ENCODE measurements at places on chromosomes 1 and 21. TPM values are rescaled to one million over a fixed set of nuclear protein-coding genes. Genes with fewer than 3 reads are reported as not detected.
A peak's percentile ranks its signal among the peaks of the same experiment; 100 is the strongest.

GRCh38 chr1:172967936-172968335 is 82.8 kb downstream of the TNFSF18 start:
- no peak for DNase-seq

- peak; percentile 22 for DNase-seq
These were observed 110.0 kb downstream of the APP start for GRCh38 chr21:26060335-26061115.

GRCh38 chr1:3069491-3070308 is 697 bp downstream of the PRDM16 start:
- no peak for DNase-seq

GRCh38 chr1:45669859-45670655 is 16.3 kb downstream of the GPBP1L1 start:
- no peak for DNase-seq

DNA sequence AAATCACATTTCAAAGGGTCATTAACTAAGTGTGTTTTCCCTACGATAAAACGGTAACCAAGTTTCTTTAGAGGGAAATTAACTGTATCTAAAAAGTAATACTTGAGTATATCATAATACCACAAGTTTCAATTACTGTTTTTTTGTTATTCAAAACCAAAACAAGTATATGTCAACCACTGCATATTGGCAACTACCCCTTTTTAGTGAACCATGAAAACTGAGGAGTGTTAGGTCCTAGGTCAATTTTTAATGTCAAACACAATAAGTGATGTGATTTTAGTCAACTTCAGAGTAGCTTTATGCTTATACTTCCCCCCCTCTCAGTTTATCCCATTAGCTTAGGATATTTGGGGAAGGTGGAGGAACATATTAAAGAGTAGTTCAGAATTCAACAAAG is 10.4 kb downstream of the NSL1 start:
- DNase-seq = no peak

DNA sequence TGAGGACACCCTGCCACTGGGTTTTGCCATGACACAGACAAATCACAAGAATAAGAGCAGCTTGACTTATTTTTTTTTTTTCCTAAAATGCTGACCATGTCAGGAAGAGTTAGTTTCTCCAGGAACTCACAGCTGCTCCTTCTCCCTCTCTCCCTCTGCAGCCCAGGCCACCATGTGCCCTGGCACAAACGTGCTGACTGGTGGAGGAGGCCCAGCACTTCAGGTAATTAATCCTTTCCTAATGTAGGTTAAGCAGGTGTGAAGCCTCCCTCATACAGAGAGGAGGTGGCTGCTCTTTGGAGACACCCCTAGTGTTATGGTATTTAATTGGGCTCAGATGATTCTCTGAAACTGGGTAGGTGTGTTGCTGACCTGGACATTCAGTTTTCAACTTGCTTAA is 129.8 kb upstream of the USH2A start:
- no peak for DNase-seq

- no peak for DNase-seq
These were observed 225.7 kb upstream of the AJAP1 start for GRCh38 chr1:4428711-4429110.

NTPCR gene
- 7.4 TPM for total RNA-seq

LCE1A gene
- not detected for total RNA-seq

DCDC2B gene
- total RNA-seq = not detected

HUNK gene
- total RNA-seq = 6.9 TPM
